Stimulated activated naive CD8-positive, alpha-beta T cell treated with anti-CD3 and anti-CD28 coated beads, Interleukin-15, Interleukin-2, amounts not matched to agents 100 U/mL and 50 U/mL, for 24 hours (primary cell): ENCODE measurements at places on chromosomes 11 and 22.

DNA sequence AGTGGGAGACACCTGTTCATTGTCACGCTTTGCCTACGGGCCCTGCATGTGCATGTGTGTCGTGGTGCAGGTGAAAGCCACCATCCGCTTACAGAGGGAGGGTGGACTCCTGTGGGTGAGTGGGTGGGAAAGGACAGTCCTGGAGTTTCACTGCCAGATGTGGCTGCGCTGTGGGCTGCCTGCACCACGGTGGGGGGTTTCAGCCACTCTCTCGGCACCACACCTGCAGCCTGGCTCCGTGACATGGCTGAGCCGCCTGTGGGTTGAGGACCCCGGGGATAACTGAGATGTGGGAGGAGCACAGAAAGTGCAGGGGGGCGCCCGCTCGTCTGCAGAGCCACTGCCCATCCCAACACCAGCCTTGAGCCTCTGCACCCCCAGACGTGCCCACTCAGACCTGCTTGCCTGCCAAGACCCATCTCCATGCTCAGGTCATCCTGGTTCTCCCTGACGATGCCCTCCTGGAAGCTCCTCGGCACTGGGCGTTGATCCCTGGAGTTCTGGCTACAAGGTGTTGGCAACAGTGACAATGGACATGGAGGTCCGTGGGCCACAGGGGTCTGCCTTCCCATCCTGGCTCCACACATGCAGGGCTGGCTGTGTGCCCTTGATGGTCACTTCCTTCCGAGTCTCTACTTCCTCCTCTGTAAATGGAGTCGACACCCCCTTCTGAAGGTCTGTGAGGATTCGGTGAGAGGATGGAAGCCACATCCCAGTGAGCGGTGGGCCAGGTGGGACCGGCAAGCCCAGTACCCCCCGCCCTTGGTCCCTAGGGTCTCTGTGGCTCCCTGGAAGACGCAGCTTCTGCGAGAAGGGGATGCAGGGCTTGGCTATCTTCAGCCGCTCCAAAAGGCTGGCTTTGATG, 1007.0 kb downstream of the BRD1 start:
- no peak for DNase-seq

- no peak for DNase-seq
Observed at GRCh38 chr11:77501758-77502157, 27.9 kb upstream of the PAK1 start.

- no peak for DNase-seq
Observed at GRCh38 chr11:18063125-18063524, 17.1 kb upstream of the TPH1 start.

DNA sequence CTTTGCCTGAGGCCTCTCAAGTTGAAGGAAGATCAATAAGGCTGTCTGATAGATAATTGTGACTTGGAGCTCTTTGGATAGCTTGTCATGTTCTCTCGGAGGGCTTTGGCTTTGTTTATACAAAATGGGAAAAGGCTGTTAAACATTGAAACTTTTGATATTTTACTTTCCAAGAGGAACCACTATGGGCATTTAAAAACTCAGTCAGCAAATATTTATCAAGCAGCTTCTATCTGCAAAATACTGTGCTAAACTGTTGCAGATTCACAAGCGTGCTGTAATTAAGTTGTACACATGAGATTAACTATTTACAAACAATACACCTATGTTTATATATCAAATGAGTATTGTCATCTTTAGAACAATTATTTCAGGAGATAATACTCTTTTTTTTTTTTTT, 34.5 kb upstream of the SORL1 start:
- no peak for DNase-seq

- no peak for DNase-seq
Observed at GRCh38 chr11:122487669-122488068, 167.9 kb upstream of the UBASH3B start.

- DNase-seq: no peak
Observed at GRCh38 chr22:29873943-29874342, 9.0 kb upstream of the MTMR3 start.

GRCh38 chr22:29194184-29194583, 11.5 kb upstream of the EMID1 start:
- no peak for DNase-seq
